ENCODE measurements at places on chromosomes 1 and 21.

DNA sequence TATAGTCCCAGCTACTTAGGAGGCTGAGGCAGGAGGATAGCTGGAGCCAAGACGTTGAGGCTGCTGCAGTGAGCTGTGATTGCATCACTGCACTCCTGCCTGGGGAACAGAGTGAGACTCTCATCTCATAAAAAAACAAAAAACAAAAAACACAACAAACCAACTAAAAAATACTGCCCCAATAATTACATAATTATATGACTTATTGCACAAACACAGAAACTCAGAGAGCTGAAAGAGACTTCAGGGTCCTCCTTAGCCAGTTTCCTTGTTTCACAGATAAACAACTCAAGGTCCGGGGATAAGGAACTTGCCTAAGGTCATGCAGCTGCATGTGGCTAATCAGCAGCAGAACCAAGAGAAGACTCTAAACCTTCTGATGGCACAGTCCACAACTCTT is 11.9 kb downstream of the EXTL2 start:
- no peaks in the 10 kb centered on the region for H3K27me3 ChIP-seq
- H3K4me1 ChIP-seq = no peaks in the 10 kb centered on the region
- no peak overlapping the region for H3K4me3 ChIP-seq
- no peak overlapping the region for H3K27ac ChIP-seq

DNA sequence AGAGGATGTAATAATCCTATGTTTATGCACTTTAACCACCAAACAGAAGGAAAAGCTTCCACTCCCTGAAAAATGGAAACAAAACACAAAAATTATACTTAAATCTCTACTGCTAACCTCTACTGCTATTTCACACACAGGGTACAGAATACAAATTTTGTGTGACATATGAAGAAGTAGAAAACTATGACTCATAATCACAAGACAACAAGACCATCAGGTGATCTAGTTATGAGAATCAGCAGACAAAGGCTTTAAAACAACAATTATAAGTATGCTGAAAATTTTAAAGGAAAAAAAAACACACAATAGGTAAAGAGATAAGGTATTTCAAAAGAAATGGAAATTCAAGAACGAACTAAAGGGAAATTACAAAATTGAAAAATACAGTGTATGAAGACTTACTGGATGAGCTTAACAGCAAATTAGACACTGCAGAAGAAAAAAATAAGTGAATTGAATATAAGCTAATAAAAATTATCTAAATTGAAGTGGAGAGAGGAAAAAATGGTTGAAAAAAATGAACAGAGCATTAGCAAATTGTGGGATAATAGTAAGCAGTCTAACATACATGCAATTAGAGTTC is 13.6 kb upstream of the NAV1 start:
- no peak overlapping the region for H3K4me3 ChIP-seq
- no peak overlapping the region for H3K27ac ChIP-seq
- DNase-seq = no peak
- H3K4me1 ChIP-seq = no peaks in the 10 kb centered on the region
- H3K27me3 ChIP-seq = no peaks in the 10 kb centered on the region

GRCh38 chr1:46289134-46289494 is 14.3 kb downstream of the LRRC41 start:
- no peak overlapping the region for H3K27ac ChIP-seq
- no peak overlapping the region for H3K4me3 ChIP-seq
- DNase-seq = no peak
- no peaks in the 10 kb centered on the region for H3K27me3 ChIP-seq
- H3K4me1 ChIP-seq = no peaks in the 10 kb centered on the region

DNA sequence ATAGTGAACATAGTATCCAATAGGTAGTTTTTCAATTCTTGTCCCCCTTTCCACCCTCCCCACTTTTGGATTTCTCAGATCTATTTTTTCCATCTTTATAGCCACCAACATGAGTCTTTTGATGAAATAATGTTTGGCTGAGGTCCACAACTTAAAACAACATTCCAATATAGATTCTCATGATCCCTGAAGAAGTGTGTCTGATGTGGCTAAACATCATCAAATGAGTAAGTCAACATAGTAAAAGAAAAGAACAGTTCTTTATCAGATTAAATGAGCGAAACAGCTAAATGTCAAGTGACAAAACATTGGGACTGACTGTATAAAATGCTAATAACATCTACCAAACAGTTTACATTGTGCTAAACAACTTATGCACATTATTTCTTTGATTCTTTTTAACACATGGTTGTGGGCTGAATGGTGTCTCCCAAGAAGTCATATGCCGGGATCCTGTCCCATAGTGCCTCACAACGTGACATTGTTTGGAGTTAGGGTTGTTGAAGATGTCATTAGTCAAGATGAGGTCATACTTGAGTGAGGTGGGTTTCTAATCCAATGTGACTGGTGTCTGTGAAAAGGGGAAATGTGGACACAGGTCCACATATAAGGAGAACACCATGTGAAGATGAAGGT is 453.6 kb downstream of the LTN1 start:
- no peak for DNase-seq
- H3K4me1 ChIP-seq = peaks cover 3% of the 10 kb centered on the region
- no peak overlapping the region for H3K4me3 ChIP-seq
- H3K27ac ChIP-seq = no peak overlapping the region

- no peak overlapping the region for H3K27ac ChIP-seq
- no peak for DNase-seq
- H3K36me3 ChIP-seq = no peaks in the 10 kb centered on the region
Measured at GRCh38 chr1:51933344-51933743, 54.8 kb upstream of the NRDC start.

GRCh38 chr1:27095576-27095975 is 59.3 kb downstream of the SLC9A1 start:
- no peak overlapping the region for H3K27ac ChIP-seq
- no peak for DNase-seq
- no peaks in the 10 kb centered on the region for H3K4me1 ChIP-seq
- no peaks in the 10 kb centered on the region for H3K36me3 ChIP-seq

GRCh38 chr1:222181191-222181590 is 366.7 kb downstream of the HHIPL2 start:
- H3K27me3 ChIP-seq = no peaks in the 10 kb centered on the region
- H3K27ac ChIP-seq = no peak overlapping the region

DNA sequence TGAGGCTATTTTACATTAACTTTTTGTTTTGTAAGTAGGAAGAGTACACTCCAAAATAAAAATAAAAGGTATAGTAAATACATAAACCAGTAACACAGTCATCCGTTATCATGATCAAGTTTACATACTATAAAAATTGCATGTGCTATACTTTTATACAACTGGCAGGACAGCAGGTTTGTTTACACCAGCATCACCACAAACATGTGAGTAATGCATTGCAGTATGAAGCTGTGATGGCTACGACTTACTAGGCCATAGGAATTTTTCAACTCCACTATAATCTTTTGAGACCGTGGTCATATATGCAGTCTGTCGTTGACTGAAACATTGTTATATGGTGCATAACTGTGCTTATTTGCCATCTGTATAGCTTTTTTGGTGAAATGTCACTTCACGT is 106.2 kb downstream of the CENPF start:
- H3K27ac ChIP-seq = no peak overlapping the region
- DNase-seq = no peak
- no peaks in the 10 kb centered on the region for H3K36me3 ChIP-seq

- no peaks in the 10 kb centered on the region for H3K36me3 ChIP-seq
- H3K27me3 ChIP-seq = no peaks in the 10 kb centered on the region
- no peak overlapping the region for H3K4me3 ChIP-seq
- H3K4me1 ChIP-seq = no peaks in the 10 kb centered on the region
- H3K27ac ChIP-seq = no peak overlapping the region
Measured at GRCh38 chr1:70195342-70195741, 10.0 kb downstream of the LRRC40 start.

DNA sequence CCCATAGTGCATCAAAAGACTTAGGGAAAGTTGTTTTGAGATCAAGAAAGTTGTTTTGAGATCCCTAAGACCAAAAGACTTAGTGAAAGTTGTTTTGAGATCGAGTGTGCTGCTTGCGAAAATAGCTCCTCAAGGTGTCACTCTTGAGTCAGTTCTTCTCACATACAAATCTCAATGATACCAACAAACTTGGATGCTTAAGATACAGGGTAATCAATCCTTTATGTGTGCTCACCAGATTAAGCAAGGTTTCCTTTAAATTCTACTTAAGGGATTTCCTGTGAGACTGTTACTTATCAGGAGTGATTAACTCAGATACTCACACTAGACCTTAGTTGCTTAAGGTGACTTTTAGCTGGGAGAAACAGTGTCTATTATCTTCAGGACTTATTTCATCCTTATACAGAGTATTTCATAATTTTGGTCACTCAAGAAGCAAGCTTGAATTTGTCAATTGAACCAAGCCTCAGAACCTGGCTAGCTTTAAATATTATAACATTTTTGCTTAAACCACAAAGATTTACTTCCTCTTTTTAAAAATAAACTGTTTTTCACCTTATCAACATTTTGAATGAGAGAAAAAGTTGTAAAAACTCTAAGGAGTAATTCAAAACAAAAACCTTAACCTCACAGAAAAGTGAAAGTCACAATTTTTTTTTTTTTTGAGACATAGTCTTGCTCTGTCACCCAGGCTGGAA is 8.0 kb upstream of the RLF start:
- no peaks in the 10 kb centered on the region for H3K27me3 ChIP-seq
- no peak for DNase-seq
- H3K4me1 ChIP-seq = no peaks in the 10 kb centered on the region
- no peak overlapping the region for H3K4me3 ChIP-seq

DNA sequence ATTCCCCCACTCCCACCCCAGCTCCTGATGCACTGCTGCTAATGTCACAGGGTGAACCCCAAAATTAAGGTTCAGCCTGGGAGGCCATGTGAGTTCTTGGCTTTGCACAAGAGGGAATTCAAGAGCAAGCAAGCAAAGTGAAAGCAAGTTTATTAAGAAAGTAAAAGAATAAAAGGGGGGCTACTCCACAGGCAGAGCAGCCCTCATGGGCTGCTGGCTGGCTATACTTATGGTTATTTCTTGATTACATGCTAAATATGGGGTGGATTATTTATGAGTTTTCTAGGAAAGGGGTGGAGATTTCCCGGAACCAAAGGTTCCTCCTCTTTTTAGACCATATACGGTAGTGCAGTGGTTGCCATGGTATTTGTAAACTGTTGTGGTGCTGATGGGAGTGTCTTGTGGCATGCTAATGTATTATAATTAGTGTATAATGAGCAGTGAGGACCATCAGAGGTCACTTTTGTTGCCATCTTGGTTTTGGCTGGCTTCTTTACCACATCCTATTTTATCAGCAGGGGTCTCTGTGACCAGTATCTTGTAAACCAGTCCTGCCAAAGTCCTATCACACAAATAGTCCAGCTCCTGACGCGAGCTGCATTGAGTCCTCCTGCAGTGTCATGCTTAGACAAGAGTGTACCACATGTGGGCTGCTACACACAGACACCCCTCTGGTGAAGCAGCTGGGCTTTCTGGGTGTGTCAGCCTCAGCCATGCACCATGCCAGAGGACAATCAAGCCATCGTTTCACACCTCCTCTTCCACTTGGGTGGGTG is 46.4 kb upstream of the CSF1 start:
- no peaks in the 10 kb centered on the region for H3K36me3 ChIP-seq
- no peaks in the 10 kb centered on the region for H3K27me3 ChIP-seq
- H3K4me1 ChIP-seq = no peaks in the 10 kb centered on the region
- H3K4me3 ChIP-seq = no peak overlapping the region

- no peaks in the 10 kb centered on the region for H3K4me1 ChIP-seq
- no peaks in the 10 kb centered on the region for H3K36me3 ChIP-seq
- no peak overlapping the region for H3K27ac ChIP-seq
- no peaks in the 10 kb centered on the region for H3K27me3 ChIP-seq
Measured at GRCh38 chr1:244941121-244941520, 76.8 kb upstream of the HNRNPU start.

- H3K27ac ChIP-seq = no peak overlapping the region
- H3K27me3 ChIP-seq = no peaks in the 10 kb centered on the region
- no peaks in the 10 kb centered on the region for H3K4me1 ChIP-seq
- DNase-seq = peak; percentile 30
- H3K36me3 ChIP-seq = no peaks in the 10 kb centered on the region
- no peak overlapping the region for H3K4me3 ChIP-seq
Measured at GRCh38 chr21:42650033-42650370, 3.4 kb upstream of the PDE9A start.

DNA sequence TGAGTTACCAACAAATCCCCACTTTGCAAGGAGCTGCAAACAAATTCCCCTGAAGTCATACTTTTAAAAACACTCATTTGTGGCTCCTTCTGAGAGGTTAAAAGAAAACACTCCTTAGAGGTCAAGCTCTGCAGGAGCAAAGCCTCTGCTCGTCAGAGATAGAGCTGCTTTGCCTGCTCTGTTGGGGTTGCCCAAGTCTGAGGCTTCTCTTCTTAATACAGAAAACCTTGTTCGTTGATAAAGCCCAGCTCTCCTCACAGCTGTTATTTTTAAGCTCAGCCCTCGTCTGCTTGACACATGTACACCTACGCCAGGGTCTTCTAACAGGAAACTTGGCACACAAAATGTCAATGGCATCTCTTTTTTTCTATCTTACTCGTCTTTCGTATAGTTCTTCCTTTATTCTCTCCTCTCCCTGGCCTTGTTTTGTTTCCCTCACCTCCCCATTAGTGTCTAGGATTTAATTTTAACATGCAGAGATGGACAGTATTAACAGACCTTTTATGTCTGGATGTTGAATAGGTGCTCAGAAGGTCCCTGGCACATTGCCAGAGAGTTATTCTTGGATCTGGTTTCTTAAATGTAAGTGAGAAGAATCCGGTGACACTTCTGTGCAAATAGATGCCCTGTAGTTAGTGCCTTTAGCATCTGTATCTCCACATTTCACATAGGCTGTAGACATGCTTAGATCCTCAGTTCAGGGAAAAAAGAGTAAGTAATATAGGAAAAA is 86.0 kb downstream of the LRRC53 start:
- DNase-seq = no peak
- no peaks in the 10 kb centered on the region for H3K36me3 ChIP-seq
- no peaks in the 10 kb centered on the region for H3K27me3 ChIP-seq
- H3K4me1 ChIP-seq = no peaks in the 10 kb centered on the region
- no peak overlapping the region for H3K4me3 ChIP-seq

DNA sequence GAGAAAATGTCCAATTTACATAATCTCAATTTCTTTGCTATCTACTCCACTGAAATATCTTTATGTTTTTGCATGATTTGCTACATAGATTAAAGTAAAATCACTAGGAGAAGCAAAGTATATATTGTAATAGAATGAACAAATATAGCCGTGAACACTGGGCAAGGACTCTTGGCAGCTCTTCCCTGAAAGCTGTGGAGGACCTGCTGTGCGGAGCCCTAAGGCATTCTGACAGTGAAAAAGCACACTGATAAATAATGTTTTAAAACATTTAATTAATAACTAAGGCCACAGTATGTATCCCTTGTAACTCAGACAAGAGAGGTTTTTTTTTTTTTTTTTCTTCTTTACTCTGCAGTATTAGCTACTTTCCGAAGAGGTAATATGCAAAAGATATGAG is 256.1 kb upstream of the DPYD start:
- H3K27me3 ChIP-seq = no peaks in the 10 kb centered on the region
- no peaks in the 10 kb centered on the region for H3K4me1 ChIP-seq
- no peaks in the 10 kb centered on the region for H3K36me3 ChIP-seq
- no peak overlapping the region for H3K27ac ChIP-seq

- no peaks in the 10 kb centered on the region for H3K36me3 ChIP-seq
- H3K27me3 ChIP-seq = no peaks in the 10 kb centered on the region
- DNase-seq = no peak
- no peaks in the 10 kb centered on the region for H3K4me1 ChIP-seq
- no peak overlapping the region for H3K27ac ChIP-seq
- no peak overlapping the region for H3K4me3 ChIP-seq
Measured at GRCh38 chr1:156646738-156647211, 4.9 kb downstream of the BCAN start.

Measured in aorta (tissue), 5 donors.